GM23248 (cell line): ENCODE measurements at places on chromosomes 7 and 10.
A peak's percentile ranks its signal among the peaks of the same experiment; 100 is the strongest.

GRCh38 chr10:99689461-99689860 is 30.2 kb downstream of the ENTPD7 start:
- peak; percentile 61 for DNase-seq

DNA sequence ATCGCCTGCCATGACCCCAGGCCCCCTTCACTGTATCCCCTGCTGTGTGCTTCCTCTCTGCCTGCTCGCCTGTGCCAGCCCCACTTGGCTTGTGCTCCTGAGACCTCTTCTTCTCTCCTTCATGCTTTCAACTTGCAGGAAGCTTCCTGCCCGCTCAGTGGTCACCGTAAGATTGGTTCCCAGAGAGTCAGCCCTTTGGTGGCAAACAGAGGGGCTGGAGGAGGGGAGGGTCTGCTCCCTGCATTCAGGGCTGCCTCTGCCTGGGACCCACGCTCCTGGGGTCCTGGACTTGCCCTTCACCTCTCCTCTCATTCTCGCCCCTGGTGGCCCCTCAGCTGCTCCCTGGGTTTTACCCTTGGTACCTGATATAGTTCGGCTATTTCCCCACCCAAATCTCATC is 45.8 kb upstream of the ZNF32 start:
- DNase-seq: no peak

DNA sequence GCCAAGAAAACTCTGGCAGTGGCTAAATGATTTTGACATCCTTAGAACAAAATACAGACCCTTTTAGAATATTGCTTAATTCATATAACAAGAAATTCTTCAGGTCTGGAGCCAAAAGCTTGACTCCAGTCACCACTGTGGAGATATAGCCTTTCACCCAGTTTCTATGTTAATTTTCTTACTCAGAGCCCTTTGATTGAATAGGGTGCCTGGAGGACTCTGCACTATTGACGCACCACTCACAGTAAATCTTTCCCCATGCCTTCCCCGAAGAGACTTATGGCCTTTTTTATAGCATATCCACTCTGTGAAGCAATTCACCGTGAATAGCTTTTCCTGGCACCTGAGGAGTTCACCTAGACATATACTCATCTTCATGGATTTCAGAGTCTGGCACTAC is 613.8 kb downstream of the ZWINT start:
- DNase-seq: no peak

DNA sequence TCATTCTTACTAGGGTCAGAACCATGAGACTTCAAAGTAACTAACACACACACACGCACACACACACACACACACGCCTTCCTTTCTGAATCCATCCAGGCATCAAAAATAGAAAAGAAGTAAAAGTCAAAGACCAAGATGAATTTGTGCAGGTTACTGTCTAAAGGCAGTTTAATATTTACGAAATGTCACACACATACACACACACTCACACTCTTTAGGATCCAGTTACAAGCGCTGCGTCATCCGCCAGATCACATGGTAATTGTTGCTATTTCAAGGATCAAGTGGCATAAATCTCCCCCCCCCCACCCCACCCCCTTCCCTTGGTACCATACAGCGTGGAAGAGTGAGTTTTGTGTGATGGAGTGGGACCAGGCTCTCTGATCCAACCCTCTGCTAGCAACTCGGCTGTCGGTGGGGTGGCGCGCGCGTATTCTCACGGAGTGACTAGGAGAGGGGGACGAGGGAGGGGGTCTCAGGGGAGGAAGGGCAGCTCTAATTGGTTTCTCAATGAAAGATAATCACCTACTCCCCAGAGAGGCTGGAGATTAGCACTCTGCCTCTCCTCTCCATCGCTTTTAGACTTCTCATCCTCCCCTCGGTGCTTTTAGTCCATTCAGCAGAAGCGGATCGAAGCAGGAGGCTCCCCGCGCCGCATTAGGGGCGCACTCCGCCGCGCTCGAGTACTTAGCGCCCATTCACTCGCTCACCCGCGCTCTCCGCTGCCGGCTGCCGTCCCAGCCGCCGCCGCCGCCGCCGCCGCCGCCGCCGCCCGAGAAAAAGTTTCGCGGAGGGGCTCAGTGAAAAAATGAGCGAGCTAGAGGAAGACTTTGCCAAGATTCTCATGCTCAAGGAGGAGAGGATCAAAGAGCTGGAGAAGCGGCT is 83.5 kb upstream of the PRKG1 start:
- peak; percentile 91 for DNase-seq

- no peak for DNase-seq
Observed at GRCh38 chr7:139566075-139566474, 42.6 kb downstream of the CLEC2L start.

- DNase-seq: no peak
Observed at GRCh38 chr7:4762121-4763055, 13.0 kb upstream of the AP5Z1 start.

GRCh38 chr10:43867667-43868565 is 219.2 kb upstream of the ZNF32 start:
- DNase-seq: peak; percentile 97

GRCh38 chr10:865257-865656 is 66.2 kb downstream of the LARP4B start:
- DNase-seq: no peak
